Psoas muscle (tissue), 8 donors: ENCODE measurements at places on chromosomes 7 and 10.

DNA sequence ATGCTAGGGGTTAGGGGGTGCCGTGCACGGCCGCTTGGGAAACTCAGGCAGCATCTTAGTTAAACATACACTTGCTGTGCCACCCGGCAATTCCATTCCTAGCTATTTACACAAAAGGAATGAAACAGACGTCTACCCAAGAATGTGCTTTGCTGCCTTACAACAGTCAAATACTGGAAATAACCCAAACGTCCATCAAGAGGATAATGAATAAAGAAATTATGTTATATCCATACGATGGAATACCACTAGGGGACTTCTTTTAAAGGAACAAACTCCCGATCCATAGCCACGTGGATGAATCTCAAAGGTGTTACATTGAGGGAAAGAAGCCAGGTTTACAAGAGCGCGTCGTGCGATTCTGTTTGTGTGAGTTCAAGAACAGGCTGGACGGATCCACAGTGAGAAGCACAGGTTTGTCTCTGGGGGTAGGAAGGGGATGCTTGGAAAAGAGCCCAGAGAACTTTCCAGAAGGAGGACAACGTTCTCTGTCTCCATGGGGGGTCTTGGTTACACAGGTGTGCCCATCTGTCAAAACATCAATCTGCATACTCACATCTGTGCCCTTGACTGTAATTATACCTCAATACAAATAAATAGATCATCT is 41.8 kb downstream of the STK32C start:
- no peak for DNase-seq

DNA sequence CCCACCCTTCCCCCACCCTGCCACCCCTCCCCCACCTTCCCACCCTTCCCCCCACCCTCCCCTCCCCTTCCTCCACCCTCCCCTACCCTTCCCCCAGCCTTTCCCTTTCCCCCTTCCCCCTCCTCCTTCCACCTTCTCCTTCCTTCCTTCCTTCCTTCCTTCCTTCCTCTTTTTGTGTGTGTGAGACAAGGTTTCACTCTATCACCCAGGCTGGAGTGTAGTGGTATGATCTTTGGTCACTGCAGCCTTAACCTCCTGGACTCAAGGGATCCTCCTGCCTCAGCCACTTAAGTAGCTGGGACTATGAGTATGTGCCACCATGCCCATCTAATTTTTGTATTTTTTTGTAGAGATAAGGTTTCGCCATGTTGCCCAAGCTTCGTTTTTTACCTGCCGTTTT is 35.2 kb downstream of the CYP17A1 start:
- no peak for DNase-seq

DNA sequence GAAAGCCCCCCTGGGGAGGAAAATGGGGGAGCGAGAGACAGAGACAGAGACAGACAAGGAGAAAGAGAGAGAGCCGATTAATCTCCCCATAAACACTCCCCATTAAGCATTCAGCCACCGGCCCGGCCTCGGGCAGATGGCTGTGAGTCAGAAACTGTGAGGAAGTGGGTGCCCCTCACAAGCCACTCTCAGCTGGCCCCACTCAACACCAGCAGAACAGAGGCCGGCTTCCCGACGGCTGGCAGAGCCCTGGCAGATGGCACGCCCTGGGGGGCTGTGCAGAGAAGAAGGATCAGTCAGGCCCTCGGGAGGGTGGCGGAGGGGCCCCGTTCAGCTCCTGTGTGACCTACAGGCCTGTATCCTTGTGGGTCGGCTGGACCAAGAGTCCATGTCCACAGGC is 41.2 kb downstream of the CAMK2B start:
- DNase-seq, result peak; percentile 35

GRCh38 chr7:12706900-12707536 is 19.6 kb downstream of the ARL4A start:
- DNase-seq, result no peak

GRCh38 chr7:77409005-77409738 is 7.0 kb downstream of the GSAP start:
- no peak for DNase-seq

- no peak for DNase-seq
Measured at GRCh38 chr10:767211-767610, 77.7 kb upstream of the DIP2C start.
